ENCODE measurements at places on chromosomes 3 and 15. TPM values are rescaled to one million over a fixed set of nuclear protein-coding genes. Genes with fewer than 3 reads are reported as not detected.

GRCh38 chr3:122911901-122912300 is 115.7 kb downstream of the SEMA5B start:
- H3K4me3 ChIP-seq: no peak overlapping the region
- H3K27ac ChIP-seq: no peak overlapping the region
- H3K36me3 ChIP-seq: no peaks in the 10 kb centered on the region
- no peaks in the 10 kb centered on the region for H3K4me1 ChIP-seq
- no peaks in the 10 kb centered on the region for H3K27me3 ChIP-seq

DNA sequence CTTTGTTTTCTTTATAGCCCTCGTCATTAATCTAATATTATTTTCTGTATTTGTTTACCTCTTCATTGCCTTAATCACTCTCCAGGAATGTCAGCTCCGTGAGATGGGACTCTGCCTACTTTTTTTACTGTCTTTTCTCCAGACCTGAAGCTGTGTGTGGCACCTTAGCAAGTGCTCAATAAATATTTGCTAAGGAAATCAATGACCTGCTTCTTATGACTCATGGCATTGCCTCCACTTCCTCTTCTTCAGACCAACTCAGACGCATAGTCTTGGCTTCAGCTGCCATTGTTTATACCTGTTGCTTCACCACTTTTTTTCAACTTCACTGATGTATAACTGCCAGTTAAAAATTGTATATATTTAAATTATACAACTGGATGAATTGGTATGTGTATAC is 218.5 kb upstream of the CMC1 start:
- H3K27ac ChIP-seq: no peak overlapping the region
- no peak for DNase-seq
- no peaks in the 10 kb centered on the region for H3K36me3 ChIP-seq
- no peaks in the 10 kb centered on the region for H3K4me1 ChIP-seq

GRCh38 chr3:8499181-8499611 is 2.4 kb upstream of the LMCD1 start:
- H3K27ac ChIP-seq: peak overlapping the region; percentile 81
- H3K27me3 ChIP-seq: no peaks in the 10 kb centered on the region
- DNase-seq: no peak
- H3K36me3 ChIP-seq: no peaks in the 10 kb centered on the region

DNA sequence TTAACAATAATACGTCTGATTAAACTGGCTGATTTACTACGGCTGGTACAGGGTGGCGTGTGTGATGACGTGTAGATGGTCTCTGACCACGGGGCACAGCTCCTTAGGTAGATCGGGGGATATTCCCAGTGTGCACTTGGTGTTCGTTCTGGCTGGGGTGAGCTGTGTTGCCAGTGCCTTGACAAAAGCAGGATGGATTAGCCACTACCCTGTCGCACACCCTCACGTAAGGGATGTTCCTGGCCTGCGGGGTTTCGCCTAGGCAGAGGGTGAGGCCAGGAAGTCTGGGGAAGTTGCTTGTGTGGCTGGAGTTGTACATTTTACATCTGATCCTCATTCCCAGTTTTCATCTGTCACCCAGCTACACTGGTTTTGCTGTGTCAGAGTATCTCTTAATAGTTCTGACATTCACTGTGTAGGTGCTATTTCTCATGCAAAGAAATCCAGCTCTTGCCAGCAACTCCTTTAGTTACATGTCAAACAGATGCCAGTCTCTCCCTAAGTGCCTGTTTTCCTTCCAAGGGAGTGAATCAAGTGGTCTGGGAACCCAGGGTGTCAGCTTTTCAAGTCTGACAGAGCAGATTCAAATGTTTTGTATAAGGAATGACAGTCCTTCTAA is 66.1 kb upstream of the CCR4 start:
- H3K27ac ChIP-seq: no peak overlapping the region
- DNase-seq: no peak
- no peaks in the 10 kb centered on the region for H3K36me3 ChIP-seq
- H3K27me3 ChIP-seq: no peaks in the 10 kb centered on the region

GRCh38 chr3:160828880-160829279 is 72.8 kb downstream of the PPM1L start:
- H3K27me3 ChIP-seq: no peaks in the 10 kb centered on the region
- no peak overlapping the region for H3K4me3 ChIP-seq
- H3K27ac ChIP-seq: no peak overlapping the region
- no peaks in the 10 kb centered on the region for H3K4me1 ChIP-seq
- no peak for DNase-seq

PLCD1 gene
- total RNA-seq: 68.5 TPM

NCK1 gene
- total RNA-seq: 45.7 TPM

All from vagina (tissue), 2 donors.